Esophagus squamous epithelium (tissue), 5 donors: ENCODE measurements at places on chromosomes 12 and 14.

DNA sequence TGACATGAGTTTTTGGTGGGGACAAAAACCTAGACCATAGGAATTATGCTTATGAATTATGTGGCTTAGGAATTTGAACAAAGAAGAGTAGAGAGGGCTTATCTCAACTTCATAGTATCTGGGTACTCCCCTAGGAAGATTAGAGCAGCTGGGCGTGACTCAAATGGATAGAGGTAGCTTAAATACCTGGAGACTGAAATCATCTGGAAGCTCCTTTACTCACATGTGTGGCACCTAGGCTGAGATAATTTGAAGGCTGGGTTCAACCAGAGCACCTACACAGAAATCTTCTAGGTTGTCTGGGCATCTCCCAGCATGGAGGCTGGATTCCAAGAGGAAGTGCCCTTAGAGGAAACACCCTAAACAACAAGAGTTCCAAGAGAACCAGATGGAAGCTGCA is 393.9 kb downstream of the ADAMTS20 start:
- no peak for DNase-seq

GRCh38 chr12:51915951-51916350 is 8.6 kb downstream of the ACVRL1 start:
- DNase-seq: no peak

- DNase-seq: no peak
These were observed 249.7 kb upstream of the AVPR1A start for GRCh38 chr12:63400718-63401117.

- DNase-seq: no peak
These were observed 10.4 kb downstream of the MAP4K5 start for GRCh38 chr14:50521912-50522341.

GRCh38 chr12:8678661-8679111 is 16.1 kb upstream of the MFAP5 start:
- DNase-seq: no peak

- no peak for DNase-seq
These were observed 142.2 kb upstream of the FKBP4 start for GRCh38 chr12:2652401-2653081.

DNA sequence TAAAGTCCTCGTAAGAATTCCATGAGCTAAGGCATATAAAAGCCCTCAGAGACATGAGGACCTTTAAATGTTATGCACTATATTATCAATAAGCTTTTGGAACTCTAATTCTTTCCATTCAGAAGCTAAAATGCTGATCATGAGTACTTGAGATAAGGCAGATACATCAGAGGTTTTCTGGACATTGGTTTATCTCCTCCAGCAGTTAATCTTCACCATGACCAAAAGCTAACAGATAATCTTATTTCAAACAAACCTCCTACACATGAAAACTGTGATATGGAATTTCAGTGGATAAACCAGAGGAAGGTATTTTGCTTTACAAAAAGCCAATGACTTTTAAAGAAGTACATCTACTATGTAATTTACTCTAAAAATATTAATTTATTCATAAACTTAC is 97.9 kb upstream of the BBS10 start:
- no peak for DNase-seq

DNA sequence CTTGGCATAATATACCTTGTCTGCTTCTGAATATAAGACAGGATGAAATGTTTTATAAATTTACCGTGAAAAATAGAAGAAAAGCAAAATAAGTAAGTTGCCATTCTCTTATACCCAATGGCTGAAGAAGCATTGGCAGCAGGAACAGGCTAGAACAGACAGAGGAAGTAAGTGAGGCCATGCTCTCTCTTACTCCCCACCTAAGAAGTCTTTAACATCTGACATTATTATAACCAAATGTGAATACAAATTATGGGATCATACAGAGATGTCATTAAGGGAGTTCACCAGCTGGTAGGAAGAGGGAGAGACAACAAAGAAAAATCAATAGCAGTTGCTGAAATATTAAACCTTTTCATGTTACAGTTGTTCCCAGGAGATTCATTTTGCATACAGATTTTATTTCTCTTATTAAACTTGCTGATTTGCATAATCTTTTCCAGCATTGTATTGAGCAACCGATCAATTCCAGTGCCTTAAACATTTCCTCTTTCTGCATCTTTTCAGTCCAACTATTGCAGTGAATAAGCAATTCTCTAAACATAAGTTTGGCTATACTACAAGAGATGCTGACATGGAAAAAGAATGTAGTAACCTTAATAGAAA is 270.6 kb downstream of the SLC6A15 start:
- no peak for DNase-seq

GRCh38 chr12:131432532-131433260 is 278.2 kb upstream of the SFSWAP start:
- no peak for DNase-seq

GRCh38 chr12:111438481-111438880 is 32.8 kb downstream of the SH2B3 start:
- no peak for DNase-seq

DNA sequence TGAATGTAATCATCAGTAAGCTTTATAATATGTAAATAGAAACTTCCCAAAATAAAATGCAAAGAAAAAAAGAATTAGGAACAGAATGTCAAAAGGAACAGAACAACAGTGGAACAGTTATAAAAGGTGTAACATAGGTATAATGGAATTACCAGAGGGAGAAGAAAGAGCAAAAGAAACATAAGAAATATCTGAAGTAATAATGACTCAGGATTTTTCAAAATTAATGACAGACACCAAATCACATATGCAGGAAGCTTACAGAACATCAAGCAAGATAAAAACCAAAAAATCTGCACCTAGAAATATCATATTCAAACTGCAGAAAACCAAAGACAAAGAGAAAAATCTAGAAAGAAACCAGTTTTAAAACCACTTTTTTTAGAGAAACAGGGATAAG is 36.1 kb downstream of the TMEM116 start:
- DNase-seq: no peak

DNA sequence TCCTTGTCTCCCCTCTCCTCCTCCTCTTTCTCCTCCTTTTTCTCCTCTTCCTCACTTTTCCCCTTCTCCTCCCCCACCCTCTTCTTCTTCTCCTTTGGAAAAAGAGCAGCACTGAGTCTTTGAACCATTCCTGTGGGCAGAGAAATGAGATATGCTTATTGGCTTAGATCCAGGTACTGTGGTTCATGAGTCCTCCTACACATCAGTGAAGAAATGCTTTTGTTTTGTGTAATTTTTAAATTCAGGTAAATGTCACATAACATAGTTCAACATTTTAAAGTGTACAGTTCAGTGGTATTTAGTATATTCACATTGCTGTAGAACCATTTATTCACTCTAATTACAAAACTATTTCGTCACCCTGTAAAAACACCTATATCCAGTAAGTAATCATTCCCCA is 402.1 kb downstream of the AACS start:
- no peak for DNase-seq

GRCh38 chr12:118655588-118655987 is 279.2 kb downstream of the SUDS3 start:
- no peak for DNase-seq

DNA sequence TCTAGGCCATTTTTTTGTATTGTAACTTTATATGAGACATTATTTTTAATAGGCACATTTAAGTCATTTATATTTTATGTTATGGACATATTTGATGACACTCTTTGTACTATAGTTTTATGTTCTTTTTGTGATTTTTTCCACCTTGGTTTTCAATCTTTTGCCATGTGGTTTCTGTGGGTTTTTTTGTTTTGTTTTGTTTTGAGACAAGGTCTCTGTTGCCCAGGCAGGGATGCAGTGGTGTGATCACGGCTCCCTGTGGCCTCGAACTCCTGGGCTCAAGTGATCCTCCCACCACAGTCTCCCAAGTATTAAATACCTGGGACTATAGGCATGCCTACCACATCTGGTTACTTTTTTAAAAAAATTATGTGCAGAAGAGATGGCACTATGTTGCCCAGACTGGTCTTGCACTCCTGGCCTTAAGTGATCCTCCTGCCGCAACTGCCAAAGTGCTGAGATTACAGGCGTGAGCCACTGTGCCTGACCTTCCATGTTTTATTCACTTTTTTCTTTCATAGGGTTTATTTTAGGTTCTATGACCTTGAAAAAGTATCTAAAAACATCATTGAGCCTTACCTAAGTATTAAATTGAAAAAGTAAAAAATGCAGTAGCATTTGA is 16.3 kb downstream of the MSRB3 start:
- DNase-seq: no peak

DNA sequence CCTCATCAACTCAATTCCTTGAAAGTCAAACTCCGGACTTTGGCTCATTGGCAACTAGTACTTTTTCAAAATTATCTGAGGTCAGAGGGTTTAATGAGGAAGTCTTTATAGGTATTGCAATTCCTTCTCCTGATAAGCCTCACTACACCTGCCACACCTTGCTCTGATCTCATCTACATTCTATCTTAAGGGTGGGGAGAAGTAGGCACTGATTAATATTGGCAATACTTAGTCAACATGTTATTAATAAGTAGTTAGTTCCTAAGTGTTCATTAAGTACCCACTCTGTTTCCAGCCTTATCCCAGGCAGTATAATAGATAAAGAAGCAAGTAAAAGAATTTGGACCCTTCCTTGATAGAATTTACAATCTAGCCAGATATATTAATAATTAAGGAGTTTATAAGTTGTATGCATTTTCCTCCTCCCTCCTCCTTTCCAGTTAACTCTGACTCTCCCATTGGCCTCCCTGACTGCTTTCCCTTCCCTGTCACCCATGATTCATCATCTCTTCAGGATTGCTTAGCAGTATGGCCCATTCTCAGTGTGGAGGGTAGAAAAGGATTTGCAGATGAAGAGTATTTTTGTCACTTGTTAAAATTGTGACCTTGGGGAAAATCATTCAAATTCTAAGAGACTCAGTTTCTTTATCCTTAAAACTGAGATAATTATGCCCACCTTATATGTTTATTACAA is 231.0 kb upstream of the ATP2B1 start:
- DNase-seq: no peak

DNA sequence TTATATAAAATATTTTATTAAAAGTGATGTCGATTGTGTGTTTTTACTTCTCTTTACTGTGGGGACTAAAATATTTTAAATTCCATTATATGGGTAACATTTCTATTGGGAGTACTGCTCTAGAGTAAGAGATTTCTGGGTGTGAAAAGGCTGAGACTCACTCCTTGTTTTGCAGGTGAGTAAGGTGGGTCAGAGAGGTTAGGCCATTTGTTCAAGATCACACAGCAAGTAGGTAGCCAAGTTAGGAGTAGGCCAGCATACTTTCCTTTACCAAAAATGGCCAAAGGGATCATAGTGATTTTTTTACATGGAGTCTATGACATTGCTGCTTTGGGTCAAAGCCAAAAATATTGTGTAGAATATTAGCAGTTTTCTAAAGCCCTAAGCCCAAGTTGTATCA is 138.0 kb downstream of the ETV6 start:
- no peak for DNase-seq

- no peak for DNase-seq
These were observed 10.1 kb downstream of the TBX3 start for GRCh38 chr12:114673901-114674250.

GRCh38 chr12:117046011-117046369 is 53.2 kb downstream of the TESC start:
- DNase-seq: no peak

DNA sequence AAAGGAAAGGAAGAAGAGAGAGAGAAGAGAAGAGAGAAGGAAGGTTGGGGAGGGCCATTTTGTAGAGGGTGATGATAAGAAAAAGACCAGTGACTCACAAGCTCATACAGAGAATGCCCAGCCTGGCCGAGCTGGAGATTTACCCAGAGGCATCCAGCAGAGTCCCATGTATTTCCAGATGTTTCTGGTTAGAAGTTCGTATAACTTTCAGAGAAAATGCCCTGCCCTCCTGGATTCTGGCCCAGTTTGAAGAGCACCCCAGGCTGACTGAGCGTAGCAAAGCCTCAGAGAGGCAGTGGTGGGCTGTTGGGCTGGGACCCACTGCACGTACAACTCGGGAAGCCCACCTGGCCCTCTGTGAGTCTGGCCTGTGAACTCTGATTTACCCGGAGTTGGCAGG is 221.8 kb downstream of the SLC41A2 start:
- no peak for DNase-seq

DNA sequence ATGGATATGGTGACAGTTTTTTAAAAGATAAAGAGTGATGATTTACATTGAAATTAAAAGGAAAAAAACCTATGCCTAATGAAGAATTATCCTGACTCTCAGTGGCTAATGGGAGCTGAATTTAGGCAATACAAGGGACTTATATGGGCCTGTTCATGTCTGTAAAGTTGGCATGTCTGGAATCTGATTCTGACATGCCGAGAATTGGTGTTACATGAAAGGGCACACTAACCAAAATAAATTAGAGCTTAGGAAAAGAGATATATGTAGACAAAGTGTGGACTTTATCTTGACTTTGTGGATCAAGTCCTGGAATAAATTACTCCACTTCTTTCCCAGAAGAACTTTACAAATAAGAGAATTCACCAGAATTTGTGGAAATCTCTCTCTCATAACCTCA is 1.1 kb downstream of the TDG start:
- no peak for DNase-seq

DNA sequence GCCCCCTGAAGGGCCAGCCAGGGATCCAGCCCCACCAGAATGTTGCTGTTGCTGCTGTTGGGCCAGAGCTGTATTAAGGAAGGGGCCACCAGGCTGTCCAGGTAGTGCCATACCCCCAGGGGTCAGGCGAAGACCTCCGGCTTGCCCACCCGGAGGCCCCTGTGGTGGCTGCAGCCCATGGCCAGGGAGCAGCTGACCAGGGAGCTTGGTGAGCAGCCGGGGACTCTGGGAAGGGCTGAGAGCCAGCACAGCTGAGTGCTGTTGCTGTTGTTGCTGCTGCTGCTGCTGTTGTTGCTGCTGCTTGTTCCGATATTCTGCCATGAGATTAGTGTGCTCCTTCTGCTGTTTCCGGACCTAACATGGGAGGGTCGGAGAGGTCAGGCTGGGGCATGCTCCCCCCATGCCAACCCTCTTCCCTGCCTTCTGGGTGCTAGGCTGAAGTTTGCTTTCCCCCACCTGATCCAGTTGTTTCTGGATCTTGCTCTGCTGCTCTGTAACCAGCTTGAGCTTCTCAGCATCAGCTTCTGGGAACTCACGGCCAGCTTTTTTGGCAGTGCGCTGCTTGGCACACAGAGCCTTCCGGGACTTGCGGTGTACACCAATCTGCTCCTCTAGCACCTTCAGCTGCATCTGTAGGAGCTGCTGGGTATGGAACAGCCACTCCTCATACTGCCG is 15.2 kb upstream of the PRKAG1 start:
- DNase-seq: no peak

GRCh38 chr14:83425706-83426105 is 1892.1 kb upstream of the SEL1L start:
- DNase-seq: no peak

- DNase-seq: no peak
These were observed 23.4 kb upstream of the SLC35F4 start for GRCh38 chr14:57889245-57889644.

- DNase-seq: no peak
These were observed 38.2 kb downstream of the PLXNC1 start for GRCh38 chr12:94186278-94187241.

GRCh38 chr12:31106101-31106803 is 32.6 kb downstream of the DDX11 start:
- no peak for DNase-seq

DNA sequence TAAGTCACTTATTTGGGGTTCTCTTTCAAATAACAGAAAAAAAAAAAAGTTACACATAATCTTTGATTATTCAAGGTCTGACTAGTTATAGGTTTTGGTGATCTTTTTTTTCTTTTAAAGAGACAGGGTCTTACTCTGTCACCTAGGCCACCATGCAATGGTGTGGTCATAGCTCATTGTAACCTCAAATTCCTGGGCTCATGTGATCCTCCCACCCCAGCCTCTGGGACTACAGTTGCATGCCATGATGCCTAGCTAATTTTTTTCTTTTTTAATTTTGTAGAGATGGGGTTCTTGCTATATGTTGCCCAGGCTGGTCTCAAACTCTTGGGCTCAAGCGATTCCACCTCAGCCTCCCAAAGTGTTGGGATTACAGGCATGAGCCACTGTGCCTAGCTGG is 56.5 kb upstream of the CFL2 start:
- no peak for DNase-seq
